Cerebellar cortex (tissue), 1 donor: ENCODE measurements at places on chromosomes 11 and 22.

DNA sequence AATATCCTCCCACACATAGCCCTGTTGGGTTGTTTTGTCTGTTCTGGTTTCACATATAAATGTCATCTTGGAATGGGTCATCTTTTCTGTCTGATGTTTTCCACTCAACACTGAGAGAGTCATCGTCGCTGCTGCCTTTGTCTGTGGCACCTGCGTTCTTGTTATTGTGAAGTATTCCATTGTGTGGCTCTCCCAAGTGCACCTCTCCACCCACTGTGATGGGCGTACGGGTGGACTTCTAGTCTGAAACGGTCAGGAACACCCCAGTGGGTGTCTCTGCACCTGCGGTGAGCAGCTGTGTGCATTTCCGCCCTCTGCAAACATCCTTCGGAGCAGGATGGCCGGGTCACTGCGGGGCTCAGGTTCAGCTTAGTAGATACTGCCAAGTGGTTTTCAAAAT, 34.5 kb upstream of the RTL6 start:
- no peak for DNase-seq

- no peak for DNase-seq
These were observed 4.9 kb downstream of the SCGB1C1 start for GRCh38 chr11:197741-198235.

DNA sequence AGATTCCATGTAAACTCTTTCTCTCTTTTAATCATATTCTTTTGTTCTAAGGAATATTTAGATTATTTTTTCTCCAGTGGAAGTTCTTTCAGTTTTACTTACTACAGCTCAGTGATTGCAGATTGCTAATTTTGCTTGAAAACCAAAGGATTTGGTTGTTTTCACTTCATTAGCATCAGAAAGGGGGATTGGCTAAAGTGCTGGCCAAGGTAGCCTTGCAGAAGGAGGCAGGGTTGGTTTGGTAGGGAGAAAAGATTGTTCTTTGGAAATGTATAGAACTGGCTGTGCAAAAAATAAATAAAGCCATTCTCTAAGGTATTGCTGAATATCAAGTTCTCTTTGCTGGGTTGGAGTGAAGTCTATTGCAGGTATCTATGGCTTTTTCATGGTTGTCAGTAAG, 92.6 kb downstream of the FAT3 start:
- no peak for DNase-seq

DNA sequence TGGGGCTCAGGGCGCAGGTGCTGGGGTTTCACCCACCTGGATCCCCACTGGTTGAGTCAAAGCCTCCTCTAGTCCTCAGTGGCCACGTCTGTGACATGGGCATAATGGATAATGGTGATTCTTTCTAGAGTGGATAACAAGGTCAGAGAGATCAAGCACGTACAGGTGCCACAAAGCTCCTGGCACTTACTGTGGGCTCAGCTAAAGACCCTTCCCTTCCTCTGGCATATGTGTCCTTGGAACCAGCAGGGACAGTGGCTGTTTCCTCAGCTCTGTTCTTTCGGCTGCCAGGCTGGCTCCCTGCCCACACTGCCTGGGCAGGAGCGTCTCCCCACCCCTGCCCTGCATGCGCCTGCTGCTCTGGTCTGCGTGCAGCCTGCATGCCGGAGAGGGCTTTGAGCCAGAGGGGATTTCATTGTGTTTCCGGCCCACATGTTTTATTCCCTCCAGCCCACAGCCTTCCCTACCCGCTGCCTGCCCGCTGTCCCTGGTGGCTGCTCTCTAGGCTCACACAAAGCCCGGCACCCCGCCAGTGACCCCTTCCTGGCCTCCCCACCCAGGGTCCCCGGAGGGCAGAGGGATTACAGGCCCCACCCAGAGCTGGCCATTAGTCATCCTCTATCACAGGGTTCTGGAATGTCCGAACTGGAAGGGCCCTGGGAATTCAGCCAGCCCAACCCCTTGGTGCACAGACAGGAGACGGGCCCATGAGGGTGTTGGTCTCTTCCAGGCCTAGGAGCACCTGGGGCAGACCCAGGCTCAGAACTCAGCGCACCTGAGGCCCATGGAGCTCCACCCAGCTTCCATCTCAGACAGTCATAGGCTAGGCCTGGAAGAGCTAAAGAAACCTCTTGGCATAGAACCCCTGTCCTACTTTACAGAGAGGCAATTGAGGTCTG, 55.3 kb upstream of the GCAT start:
- peak; percentile 63 for DNase-seq

DNA sequence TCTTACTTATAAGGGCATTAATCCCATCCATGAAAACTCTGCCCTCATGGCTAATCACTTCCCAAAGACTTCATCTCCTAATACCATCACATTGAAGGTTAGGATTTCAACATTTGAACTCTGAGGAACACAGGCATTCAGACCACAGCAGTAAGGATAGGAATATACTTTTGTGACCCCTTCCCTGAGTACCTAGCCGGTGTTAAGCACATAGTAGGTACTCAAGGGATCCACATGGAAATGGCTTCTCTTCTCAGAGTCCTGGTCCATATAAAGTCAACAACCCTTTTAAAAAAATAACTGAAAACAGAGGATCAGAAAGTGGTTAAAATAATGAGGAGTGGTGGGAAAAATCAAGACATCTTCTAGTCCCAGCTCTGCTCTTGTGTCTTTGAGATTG, 78.0 kb downstream of the TIMP3 start:
- DNase-seq: no peak

DNA sequence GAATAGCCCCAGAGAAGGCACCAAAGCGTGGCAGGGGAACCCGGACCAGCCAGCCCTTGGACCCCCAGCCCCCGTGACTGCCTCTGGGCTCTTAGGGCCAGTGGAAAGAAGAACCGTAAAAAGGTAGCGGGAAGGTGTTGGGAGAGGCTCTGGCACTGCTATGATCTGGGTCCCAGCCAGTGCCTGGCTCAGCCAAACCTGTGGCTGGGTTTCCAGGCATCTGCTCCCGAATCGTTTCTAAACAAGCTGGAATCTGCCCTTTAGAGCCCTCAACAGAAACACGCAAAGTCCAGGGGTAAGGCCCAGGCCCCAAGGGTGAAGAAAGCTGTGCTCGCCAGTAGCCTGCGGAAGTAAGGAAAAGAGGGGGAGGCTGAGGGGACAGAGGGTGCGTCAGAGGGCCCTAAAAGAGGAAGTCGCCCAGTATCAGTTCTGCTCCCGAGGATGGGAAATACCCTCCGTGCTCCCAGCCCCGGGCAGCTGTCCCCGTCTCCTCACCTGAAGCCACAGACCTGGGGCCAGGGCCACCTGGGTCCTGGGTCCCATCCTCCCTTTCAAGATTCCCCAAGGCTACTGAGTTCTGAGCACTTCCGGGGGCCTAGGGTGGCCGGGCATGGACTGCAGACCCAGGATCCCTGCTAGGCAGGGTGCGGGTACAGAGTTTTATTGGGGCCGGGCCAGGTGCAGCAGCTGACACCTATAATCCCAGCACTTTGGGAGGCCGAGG, 24.7 kb downstream of the IL10RA start:
- peak; percentile 12 for DNase-seq

- no peak for DNase-seq
These were observed 39.9 kb upstream of the ANO1 start for GRCh38 chr11:70038034-70038834.
